ENCODE measurements at places on chromosomes 3 and 15.

- DNase-seq = no peak
Measured at GRCh38 chr15:40500568-40501330, 30.0 kb downstream of the CHST14 start.

GRCh38 chr15:66832664-66833063 lies 130.6 kb downstream of the SMAD6 start:
- no peak for DNase-seq

DNA sequence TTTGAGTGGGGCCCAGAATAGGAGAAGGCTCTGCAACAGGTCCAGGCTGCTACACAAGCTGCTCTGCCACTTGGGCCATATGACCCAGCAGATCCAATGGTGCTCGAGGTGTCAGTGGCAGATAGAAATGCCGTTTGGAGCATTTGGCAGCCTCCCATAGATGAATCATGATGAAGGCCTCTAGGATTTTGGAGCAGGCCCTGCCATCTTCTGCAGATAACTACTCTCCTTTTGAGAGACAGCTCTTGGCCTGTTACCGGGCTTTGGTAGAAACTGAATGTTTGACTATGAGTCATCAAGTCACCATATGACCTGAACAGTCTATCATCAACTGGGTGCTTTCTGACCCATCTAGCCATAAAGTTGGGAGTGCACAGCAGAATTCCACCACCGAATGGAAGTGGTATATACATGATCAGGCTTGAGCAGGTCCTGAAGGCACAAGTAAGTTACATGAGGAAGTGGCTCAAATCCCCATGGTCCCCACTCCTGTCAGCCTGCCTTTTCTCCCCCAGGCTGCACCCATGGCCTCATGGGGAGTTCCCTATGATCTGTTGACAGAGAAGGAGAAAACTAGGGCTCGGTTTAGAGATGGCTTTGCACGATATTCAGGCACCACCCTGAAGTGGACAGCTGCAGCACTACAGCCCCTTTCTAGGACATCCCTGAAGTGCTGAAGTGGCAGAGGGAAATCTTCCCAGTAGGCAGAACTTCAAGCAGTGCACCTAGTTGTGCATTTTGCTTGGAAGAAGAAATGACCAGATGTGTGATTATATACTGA lies 971.4 kb downstream of the MCTP2 start:
- no peak for DNase-seq

GRCh38 chr3:124425972-124426371 lies 304.3 kb upstream of the UMPS start:
- no peak for DNase-seq

- DNase-seq = no peak
Measured at GRCh38 chr3:167396075-167396474, 16.0 kb upstream of the ZBBX start.

DNA sequence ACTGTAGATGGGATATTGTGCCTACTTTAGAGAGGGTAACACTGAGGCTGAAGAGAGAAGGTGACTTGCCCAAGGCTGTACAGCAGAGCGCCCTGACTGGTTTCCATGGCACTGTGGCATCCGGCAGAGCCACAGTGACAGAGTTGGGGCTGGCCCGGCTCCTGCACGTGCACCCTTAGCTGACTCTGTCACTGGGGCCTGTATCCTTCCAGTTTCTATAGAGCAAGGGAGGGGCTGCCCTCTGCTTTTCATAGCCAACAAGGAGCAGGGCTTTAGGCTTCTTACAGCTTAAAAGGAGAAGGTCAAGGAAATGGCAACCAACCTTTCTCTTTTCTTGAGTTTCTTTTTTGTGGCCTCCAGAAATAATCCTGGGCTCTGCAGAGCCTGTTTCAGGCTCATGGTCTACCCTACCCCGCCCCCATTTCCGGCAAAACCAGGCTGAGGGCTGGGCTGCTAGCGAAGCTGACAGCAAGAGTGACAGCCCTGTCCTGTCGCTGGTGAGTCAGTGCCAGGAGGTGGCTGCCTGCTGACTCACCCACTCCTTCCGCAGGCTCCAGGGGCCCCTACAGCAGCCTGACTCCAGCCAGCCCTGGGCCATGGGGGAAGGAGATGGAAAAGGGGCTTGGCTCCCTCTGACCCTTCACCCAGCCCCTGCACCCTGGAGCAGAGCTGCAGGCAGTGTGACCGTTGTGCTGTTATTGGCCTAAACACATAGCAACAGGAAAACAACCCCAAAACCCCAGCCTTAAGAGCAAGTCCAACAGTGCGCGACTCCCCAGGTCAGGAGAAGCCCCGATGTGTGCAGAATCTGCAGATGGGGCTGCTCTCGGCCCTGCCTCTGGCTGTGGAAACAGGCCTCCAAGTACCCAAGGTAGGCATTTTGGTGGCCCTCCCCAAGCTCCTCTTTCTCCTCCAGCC lies 29.8 kb downstream of the SLC6A6 start:
- no peak for DNase-seq

DNA sequence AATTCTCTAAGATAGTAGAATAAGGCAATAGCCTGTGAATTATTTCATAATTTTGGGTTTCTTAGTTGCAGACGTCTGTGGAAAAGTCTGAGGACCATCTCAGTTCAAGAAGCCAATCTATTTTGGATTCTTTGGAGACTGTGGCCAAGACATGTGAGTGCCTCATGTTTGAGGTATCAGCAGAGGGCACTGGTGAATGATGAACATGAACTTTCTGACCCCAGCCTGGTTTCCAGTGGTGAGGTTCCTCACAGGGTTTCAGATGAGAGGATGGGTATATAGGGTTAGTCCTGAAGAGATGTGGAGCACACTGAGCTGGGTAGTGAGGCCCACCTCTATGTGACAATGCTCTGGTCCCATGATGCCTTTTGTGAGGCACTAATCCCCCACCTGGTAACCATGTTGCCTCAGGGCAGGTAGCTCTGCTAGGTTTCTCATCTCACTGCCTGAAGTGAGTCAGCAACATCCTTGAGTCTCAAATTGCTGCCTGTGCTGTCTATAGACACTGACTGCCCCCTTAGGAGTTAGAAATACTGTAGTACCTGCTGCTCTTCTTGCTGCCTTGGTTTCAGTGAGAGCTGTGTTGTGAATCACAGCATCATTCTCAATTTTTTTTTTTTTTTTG lies 32.3 kb downstream of the C3orf62 start:
- no peak for DNase-seq

GRCh38 chr15:38564557-38565286 lies at the start of gene RASGRP1:
Gene RASGRP1, minus strand, starts transcription at chr15:38564814. Its CDS starts 186 bp downstream, at chr15:38564628.
- peak; percentile 69 for DNase-seq

DNA sequence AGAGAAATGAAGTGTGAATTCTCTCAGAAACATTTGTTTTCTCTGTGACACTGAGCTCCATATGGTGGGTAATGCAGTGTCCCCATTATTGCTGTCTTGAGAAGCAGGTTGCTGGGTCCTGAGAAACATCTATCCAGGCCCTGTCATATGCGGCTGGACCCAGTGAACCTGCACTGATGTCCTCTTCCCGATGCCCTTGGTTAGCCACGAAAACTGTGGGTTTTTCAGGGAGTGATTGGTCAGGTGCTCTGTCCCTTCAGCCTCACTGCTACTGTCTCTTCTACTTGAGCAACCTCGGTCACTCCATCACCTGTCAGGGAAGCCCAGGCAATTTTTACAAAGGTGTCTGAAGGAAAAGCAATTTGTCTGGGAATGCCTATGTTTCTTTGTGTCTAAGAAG lies 77.0 kb downstream of the SLC7A14 start:
- no peak for DNase-seq

DNA sequence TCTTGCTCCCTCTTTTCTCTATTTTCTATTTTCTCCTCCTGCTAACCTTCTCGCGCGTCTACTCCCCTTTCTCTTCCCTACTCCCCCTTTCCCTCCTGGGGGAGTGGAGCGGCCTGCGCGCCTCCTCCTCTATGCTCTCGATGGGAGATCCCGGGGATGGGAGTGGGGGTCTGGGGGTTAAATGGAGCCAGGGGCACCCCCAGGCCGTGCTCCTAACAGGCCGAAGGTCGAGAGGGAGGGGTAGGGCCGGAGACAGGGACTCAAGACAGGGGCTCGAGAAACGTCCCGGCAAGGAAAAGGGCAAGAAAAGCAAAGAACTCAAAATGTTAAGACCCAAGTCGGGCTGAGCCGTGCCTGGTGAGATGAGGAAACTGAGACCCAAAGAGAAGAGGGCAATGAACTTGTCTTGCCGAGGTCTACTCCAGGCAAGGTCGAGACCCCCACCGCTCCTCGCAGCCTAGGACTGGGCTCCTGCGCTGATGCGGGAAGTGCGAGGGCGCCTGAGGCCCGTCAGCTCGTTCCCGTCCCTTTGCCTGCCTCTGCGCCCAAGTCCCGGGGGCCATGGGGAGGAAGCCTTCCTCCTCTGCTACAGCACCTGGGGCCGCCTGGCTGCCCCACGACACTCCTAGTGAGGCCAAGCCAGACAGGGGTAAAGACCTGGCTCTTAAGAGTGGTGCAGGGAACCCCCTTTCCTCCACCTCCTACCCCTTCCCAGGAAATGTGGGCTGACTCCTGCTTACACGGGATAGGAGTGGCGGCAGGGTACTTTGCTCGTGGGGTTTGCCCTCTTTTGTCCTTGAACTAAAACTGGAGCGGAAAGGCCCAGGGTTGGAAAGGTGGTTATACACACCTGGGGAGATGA lies 770 bp upstream of the MEGF11 start:
- peak; percentile 6 for DNase-seq

- no peak for DNase-seq
Measured at GRCh38 chr15:51114437-51115119, 19.9 kb upstream of the TNFAIP8L3 start.

DNA sequence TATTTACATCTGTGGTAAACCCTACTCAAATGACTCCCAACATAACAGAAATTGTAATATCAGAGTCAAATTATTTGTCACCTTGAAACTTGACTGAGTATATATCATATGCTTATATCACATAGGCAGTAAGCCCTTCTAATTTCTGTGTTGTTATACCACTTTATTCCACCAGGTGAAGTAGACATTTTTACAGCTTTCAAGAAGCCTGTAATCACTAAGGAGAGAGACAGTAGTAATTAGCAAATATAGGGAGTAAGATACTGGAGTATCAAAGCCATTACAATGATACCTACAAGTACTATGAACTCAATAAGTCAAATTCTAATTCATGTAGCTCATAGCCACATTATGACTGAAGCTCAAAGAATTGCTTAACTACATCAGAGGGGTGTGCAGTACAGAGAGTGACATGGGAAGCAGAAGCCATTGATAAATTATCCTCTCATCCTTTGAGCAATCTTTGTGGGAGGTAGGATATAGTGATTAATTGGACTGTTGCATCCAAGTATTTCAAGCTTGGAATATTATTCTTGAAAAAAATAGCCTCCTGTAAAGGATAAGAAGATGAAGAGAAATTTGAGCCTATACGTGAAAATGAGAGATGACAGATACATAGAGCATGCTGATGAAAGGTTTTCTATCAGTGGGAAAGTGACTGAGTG lies 1005.9 kb downstream of the ZPLD1 start:
- DNase-seq = no peak

DNA sequence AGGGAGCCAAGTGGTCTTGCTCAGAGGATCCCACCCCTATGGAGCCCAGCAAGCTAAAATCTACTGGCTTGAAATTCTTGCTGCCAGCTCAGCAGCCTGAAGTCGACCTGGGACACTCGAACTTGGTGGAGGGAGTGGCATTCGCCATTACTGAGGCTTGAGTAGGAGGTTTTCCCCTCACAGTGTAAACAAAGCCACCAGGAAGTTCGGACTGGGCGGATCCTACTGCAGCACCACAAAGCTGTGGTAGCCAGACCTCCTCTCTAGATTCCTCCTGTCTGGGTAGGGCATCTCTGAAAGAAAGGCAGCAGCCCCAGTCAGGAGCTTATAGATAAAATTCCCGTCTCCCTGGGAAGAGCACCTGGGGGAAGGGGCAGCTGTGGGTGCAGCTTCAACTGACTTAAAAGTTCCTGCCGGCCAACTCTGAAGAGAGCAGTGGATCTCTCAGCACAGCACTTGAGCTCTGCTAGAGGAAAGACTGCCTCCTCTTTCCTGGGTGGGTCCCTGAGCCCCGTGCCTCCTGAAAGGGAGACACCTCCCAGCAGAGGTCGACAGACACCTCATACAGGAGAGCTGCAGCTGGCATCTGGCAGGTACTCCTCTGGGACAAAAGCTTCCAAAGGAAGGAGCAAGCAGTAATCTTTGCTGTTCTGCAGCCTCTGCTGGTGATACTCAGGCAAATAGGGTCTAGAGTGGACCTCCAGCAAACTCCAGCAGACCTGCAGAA lies 576.3 kb upstream of the NECTIN3 start:
- DNase-seq = no peak

- DNase-seq = peak; percentile 5
Measured at GRCh38 chr3:55305696-55306485, 181.2 kb downstream of the WNT5A start.

- no peak for DNase-seq
Measured at GRCh38 chr15:25725758-25726157, 137.4 kb downstream of the ATP10A start.
